Peyer's patch (tissue), 4 donors: ENCODE measurements at places on chromosomes 2 and 18. TPM values are rescaled to one million over a fixed set of nuclear protein-coding genes. Genes with fewer than 3 reads are reported as not detected.

- no peak for DNase-seq
- H3K4me1 ChIP-seq, result no peaks in the 10 kb centered on the region
- no peaks in the 10 kb centered on the region for H3K27me3 ChIP-seq
- H3K4me3 ChIP-seq, result no peak overlapping the region
Observed at GRCh38 chr2:65495251-65495877, 63.0 kb upstream of the SPRED2 start.

DNA sequence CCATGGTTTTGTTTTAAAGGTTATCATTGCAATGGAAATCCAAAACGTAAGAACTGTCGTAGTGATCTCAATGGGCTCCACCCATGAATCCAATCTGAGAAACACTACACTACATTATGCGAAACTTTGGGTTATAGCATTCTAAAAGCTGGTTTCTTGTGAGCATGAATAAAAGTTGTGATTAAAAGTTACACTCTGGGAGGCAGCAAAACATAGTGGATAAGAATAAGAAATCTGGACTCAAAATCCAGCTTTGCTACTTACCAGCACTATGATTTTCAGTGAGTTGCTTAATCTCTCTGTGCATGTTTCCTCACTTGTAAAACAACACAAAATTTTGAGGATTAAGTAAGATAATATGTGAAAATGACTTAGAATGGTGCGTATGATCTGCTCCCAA is 25.7 kb upstream of the THOC1 start:
- no peaks in the 10 kb centered on the region for H3K27me3 ChIP-seq
- DNase-seq, result no peak
- H3K4me1 ChIP-seq, result no peaks in the 10 kb centered on the region
- H3K27ac ChIP-seq, result no peak overlapping the region
- no peaks in the 10 kb centered on the region for H3K36me3 ChIP-seq
- H3K4me3 ChIP-seq, result no peak overlapping the region

DNA sequence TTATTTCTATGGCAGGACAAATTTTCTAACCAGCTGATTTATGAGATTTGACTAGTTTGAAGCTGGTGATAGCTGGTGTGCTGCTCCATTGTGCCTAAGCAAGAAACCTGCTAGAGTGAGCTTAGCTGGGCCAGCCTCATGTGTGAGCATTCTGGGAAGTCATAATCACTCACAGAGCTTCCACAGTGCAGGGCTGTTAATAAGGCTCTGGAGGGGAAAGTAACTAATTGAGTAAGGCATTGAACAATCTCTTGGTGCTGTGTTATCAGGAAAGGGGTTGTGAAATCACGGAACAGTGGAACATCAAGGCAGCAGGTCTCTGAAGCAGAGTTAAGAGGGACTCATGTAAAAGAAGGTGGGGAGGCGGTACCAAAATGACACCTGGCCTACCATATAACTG is 772.6 kb downstream of the MBD2 start:
- DNase-seq, result no peak
- H3K27ac ChIP-seq, result no peak overlapping the region
- H3K4me3 ChIP-seq, result no peak overlapping the region
- H3K4me1 ChIP-seq, result no peaks in the 10 kb centered on the region
- no peaks in the 10 kb centered on the region for H3K36me3 ChIP-seq

GRCh38 chr2:229081411-229081810 is 189.7 kb downstream of the PID1 start:
- H3K4me1 ChIP-seq, result no peaks in the 10 kb centered on the region
- H3K27me3 ChIP-seq, result no peaks in the 10 kb centered on the region
- DNase-seq, result no peak
- no peaks in the 10 kb centered on the region for H3K36me3 ChIP-seq

Gene CCDC141
- total RNA-seq, result 11.6 TPM

Gene ACSL3
- total RNA-seq, result 45.5 TPM
